Suppressor macrophage (primary cell): ENCODE measurements at places on chromosomes 7 and 10.
A peak's percentile ranks its signal among the peaks of the same experiment; 100 is the strongest.

GRCh38 chr10:58517081-58517480 lies 4.4 kb downstream of the BICC1 start:
- no peak for DNase-seq

- DNase-seq: peak; percentile 86
These were observed 34.2 kb downstream of the CAMK2B start for GRCh38 chr7:44291066-44291732.

- DNase-seq: peak; percentile 46
These were observed 872.4 kb downstream of the LRMDA start for GRCh38 chr10:76303682-76304316.

- DNase-seq: no peak
These were observed 101.6 kb upstream of the SP4 start for GRCh38 chr7:21326241-21326640.

DNA sequence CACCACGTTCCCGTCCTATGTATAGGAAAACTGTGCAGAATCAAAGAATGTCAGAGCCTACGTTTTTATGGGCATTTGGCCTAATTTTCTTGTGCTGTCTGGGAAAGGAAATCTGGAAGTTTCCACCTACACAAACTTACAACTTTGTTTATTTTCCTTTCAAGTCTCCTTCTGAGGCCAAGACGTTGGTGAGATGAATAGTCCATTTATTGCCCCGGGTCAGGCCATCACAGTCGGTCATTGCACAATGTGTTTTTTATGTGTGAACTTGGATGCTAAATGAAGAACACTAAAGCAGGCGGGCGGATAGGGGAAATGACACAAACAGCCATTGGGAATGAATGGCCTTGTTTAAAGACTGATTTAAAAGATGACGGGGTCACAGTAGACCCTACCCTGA lies 38.6 kb downstream of the TRIL start:
- DNase-seq: no peak

- no peak for DNase-seq
These were observed 468 bp upstream of the TRIM56 start for GRCh38 chr7:101084865-101085161.

DNA sequence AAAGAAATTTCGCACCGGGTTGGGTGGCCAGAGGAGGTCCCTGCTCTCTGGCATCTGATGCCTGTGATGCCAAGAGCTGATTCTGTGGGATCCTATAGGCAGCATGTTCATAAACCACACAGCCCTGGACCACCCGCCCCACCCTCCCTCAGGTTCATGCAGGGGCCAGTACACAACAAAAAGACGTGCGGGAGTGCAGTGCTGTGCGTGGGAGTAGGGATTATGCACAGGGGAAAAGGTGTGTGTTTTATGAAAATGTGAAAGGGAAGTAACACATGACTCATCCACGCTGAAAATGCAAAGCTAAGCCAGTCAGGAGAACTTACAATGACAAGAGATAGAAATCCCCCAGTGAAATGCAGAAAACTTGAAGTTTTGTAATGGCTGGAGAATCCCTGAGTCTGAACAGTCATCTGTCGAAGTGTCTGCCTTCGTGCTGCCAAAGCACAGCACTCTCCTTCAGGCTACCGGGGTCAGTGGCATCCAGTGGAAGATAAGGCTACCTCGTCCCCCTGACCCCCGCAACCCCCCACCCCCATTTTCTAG lies 1.1 kb downstream of the KIAA1217 start:
- peak; percentile 17 for DNase-seq

DNA sequence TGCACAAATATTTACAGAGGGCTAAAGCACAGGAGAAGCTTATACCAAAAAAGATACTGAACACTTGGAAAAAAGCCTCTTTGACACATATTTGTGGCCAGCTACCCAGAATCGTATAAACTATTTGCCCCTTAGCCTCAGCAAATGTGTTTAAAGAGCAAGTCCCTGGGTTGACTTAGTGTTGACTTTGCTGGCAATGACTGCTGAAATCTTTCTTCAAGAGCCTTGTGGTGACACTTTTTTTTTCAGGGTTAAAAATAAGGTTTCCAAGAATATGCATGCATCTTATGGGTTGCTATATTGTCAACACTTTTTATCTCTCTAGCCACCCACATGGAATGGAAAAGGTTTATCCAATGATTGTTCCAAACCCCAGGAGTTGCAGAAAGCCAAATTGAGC lies 14.9 kb upstream of the PLEKHS1 start:
- no peak for DNase-seq

- DNase-seq: no peak
These were observed 60.4 kb downstream of the ZNF33B start for GRCh38 chr10:42578019-42578418.

DNA sequence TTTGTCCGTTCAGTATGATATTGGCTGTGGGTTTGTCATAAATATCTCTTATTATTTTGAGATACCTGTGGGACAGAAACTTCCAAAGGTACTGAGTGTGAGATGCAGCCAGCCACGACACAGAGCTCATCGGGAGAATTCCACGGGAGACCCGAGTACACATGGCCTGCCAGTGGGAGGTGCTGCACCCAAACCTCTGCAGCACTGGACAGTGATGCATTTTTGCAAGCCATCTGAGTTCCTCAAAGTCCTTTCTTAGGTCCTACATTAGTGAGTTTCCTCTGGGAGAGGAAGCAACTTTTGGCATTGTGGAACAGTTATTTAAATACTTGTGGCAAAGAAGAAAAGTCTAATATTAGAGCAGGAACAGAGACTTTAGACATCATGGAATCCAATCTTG lies 77.5 kb downstream of the ARID5B start:
- peak; percentile 65 for DNase-seq

DNA sequence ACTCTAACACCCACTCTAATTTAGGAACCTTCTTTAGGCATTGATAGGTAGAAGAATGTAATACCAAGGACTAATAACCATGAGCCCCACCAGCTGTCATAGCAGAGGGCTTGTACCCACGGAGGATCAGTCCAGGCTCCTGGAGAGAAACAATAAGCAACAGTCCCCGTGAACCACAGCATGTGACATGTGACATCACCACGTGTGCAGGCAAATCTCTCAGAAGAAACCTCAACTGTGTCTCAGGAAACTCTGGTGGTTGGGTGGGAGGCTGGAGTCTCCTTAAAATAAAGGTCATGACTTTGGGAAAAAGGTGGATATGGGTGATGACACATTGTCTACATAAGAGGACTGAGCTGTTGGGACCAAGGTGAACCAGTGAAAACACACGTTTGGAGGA lies 653.9 kb upstream of the FOXK1 start:
- DNase-seq: no peak

GRCh38 chr7:29086545-29086944 lies 59.8 kb downstream of the CPVL start:
- DNase-seq: no peak

- no peak for DNase-seq
These were observed 35.6 kb downstream of the SRPK2 start for GRCh38 chr7:105352901-105353668.

DNA sequence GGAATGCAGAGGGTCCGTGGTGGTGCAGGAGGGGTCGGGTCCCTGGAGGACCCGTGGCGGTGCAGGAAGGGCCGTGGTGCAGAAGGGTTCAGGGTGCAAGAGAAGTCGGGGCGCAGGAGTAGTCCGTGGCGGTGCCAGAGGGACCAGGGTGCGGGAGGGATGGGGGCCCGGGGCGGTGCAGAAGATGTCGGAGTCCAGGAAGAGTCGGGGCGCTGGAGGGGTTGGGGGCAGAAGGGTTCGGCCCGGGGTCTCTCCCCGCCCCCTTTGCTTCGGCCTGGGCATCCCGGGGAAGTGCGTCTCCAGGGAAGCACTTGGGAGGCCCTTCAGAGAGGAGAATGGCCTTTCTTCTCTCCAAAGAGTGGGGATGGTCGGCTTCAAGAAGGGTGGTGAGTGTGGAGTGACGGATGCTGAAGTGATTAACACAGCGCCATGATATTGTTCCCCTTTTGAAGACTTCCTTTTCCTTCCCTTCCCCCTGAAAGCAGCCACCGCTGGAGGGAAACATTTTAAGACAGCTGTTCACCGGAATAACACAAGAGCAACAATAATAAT lies 997 bp downstream of the WDR37 start:
- DNase-seq: peak; percentile 75

DNA sequence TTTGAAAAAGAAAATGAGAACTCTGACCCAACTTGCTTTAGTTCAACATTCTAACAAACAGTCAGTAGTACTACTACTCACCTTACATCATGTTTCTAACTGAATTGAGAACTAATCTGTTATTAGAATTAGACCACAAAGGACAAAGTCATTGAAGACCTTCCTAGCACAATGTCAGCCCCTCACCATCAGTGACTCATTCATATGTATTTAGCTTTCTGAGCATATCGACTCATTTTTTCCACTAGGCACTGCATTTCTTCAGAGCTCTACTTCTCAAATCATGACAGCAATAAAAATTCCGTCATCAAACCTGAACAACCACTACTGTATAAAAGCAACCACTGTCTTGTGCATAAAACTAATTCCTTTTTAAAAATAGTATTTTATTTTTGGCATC lies 4.4 kb upstream of the LRRN3 start:
- DNase-seq: peak; percentile 11

DNA sequence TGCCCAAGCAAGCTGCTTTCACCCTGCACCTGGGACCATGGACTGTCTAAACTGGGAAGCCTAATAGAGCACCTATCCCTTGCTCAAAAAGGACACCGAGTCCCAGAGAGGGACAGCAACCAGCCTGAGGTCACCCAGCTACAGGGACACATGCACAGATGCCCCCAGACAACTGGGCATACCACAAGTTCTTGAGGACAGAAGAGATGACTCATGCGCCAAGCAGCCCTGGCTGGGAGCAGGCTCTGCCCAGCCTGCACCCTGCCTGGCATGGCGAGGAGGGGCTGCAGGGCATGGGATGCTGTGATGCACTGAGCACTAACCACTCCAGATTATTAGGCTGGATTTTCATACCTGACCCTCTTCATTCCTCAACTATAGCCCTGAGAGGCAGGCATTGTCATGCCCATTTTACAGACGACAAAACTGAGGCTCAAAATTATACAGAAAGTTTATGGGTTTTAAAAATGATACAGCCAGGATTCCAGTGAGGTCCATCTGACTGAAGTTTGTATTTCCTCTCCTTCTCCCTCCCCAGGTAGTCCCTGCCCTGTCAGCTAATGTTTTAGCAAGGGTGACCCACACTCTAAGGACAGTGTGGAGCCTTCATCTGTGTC lies 289.3 kb upstream of the ZMIZ1 start:
- no peak for DNase-seq

DNA sequence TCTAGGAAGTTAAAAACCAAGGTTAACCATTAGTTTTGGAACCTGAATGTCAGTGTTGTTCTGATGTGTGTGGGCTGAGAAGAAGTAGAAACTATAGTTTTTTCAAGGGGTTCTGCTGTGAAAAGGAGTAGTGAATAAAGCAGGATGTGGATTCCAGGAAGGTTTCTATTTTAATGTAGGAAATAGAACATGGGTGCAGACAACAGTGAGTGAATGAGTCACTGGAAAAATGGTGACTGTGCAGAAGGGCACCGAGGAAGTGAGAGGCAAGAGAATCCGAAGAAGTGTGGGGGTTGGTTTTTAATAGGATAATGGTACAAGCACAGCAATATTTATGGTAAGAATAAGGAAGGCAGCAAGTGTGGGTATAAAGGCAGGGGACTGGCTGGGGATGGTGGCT lies 120.4 kb downstream of the ARHGAP21 start:
- peak; percentile 45 for DNase-seq

DNA sequence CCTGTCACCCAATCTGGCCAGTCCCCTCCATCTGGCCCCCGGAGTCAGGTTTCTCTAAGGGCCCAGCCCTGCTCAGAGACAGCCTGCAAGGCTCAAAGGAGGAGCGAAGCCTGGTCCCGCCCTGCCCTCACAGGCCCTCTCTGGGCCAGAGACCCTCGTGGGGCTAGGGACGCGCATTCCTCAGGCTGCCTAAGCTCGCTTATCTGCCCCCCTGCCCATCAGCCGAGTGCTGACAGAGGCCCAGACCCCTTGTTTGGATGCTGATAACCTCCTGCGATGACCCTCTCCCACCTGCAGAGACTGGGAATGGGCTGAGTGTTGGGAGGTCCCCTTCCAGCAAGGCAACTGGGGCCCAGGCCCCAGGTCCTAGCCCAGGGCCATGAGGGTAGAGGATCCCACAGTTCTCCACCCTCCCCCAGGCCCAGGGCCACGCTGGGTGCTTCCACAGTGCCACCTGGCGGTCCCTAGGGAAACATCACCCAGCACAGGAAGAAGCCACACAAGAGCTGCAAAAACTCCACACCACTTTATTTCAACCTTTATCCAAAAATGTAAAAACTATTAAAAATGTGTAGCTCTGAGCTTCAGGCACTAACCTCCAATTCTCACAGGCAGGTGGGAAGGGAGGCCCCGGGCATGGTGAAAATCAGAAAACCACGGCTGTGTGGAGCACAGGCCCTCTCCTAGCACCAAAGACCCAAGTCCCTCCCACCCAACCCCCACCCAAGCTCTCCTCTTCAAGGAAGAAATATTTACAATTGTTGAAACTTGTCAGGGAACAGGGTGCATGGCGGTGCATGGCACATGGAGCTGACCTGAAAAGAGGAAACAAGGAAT lies 2.2 kb downstream of the NPM3 start:
- peak; percentile 78 for DNase-seq

DNA sequence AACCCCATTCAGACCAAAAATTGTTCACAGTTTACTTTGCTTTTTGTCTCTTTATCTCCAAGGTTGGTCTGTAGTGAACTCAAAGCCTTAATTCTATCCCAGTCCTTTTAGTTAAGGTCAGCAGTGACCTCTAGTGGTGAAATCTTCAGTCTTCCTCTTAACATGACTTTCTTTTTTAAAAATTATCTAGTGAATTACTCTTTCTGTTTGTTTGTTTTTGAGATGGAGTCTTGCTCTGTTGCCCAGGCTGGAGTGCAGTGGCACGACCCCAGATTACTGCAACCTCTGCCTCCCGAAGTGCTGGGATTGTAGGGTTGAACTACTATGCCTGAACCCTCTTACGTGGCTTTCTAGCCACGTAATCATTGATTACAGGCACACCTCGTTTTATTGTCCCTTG lies 25.0 kb downstream of the ZNF487 start:
- DNase-seq: peak; percentile 87

DNA sequence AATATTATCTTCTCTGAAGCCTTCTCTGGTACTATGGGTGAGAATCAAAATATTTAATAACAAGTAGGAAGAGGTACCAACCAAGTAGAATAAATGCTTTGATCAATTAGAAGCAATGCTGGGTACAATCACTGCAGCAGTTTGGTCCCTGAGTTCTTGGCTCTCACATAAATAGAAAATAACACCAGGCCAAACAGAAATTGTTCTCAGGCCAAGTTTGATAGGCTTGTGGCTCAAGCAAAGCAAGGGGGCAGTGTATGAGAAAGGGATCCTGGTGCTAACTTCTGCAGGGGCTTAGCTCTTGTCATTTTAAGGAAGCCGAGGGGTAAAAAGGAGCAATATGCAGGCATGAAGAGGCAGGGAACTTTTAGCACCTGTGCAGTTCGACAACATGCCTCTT lies 146.8 kb upstream of the TMEM229A start:
- no peak for DNase-seq

DNA sequence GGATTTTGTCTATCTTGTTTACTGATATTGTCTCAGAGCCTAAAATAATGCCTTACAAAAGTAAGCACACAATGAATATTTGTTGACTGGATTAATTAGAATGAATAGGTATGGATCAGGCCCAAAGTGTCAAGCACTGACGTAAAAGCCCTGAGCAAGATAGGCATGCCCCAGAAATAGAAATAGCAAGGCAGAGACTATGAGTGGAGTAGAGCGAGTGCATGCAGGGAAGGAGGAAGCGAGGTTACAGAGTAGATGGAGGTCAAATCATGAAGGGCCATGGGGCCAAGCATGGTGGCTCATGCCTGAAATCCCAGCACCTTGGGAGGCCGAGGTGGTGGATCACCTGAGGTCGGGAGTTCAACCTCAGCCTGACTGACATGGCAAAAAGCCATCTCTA lies 51.6 kb upstream of the SFTPD start:
- DNase-seq: no peak
